ENCODE measurements at places on chromosomes 16 and 17.

DNA sequence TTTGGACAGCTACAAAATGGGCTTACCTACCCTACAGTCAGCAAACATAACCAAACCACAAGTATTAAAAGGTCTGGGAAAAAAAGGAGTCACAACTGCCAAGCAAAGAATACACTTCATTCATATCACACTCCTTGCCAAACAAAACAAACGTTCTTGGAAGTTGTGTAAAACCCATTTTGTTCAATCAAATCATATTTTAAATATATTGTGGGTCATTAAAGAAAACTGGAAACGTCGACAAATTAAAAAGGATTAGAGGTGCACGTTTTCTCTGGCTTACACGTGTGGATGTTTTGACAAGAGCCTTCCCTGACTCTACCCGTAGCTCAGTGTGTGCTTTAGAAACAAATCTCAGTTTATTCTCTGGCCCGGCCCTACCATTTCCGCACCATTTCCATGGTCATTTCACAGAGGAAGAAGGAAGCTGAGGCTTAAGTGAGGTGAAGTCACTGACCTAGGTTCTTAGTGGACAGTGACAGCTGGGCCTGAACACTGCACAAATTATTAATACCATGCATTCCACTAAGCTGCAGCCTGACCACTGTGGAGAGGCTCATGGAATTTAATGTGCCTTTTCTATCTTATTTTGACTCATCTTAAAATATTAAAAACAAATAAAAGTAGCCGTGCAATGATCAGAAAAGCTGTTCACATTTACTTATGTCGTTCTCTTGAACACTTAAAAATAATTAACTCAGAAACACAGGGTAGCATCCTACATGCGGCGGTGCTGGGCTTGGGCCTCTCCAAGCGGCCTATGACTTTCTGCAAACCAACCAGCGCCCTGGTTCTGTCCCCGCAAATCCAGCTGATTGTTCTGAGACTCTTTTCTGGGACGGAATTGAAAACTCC, 968 bp downstream of the CEP112 start:
- no peak for DNase-seq

DNA sequence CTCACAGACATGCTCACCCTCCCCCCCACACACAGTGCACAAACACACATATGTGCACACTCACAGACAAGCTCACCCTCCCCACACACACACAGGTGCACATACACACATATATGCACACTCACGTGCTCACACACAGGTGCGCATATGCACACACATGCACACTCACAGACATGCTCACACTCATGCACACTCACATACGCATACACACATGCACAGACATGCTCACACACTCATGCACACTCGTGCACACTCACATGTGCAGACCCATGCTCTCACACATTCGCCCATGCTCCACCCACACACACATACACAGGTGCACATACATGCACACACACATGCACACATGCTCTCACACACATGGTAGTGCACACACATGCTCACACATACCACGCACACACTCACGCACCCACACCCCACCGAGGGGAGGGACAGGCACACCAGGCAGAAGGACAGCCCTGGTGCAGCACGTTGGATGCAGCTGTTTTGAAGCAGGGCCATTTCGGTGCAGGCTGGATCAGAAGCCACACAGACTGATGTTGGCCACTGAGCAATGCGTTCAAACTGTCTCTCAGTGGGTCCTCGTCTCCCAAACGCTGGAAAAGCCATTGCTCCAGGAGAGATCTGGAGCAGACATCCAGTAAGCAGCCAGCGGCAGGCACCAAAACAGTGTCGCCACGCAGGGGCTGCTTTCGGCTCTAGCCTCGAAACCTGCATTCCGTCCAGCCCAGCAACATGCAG, 86.2 kb upstream of the ZNF469 start:
- no peak for DNase-seq

DNA sequence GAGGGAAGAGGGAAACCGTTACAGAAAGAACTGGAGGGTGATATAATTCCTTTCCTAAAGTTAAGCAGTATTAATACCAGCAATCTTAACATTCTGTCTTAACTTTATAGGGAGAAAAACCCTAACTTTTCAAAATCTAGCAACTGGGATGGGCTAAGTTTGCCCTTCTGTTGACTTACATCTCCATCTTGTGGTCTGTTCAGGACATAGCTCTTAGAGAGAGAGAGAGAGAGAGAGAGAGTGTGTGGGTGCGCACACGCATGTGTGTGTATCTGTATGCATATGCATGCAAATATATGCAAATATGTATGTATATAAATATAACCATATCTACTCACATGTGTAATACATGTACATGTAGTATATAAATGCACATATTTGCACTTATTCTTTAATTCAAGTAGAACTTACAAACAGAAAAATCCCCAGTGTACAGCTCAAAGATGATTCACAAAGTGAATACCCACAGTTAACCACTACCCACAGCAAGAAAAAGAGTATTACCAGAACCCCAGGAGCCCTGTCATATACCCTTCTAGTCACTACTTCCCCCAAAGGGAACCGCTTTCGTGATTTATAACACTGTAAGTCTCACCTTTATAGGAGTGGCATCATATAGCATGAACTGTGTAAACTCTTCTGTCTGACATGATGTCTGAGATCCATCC, 46.5 kb downstream of the STX8 start:
- DNase-seq = no peak

- peak; percentile 85 for DNase-seq
Observed at GRCh38 chr17:48012151-48012520, 25.5 kb downstream of the COPZ2 start.

DNA sequence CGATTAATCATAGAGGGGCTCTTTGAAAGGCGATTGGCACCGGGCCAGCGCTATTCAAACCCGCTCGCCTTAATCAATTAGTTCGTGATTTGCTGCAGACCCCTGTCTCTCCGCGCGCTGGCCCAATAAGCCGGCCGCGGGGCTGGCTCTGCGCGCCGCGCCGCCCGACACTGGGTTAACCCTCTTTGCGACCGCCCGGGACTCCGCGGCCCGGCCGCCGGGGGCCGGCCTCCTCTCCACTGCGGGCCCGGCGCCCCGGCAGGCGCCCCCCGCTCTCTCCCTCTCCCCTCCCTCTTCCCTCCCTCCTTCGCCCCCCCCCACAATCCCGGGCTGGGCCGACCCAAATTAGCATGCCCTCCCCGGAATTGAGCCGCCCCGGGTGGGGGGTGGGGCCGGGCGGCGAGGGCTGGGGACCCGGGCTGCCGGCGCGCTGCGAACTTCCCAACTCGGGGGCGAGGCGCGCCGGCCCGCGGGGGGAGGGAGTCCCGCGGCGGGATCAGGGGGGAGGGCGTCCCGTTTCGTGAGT, 428 bp upstream of the SALL1 start:
- DNase-seq = peak; percentile 90

GRCh38 chr16:31475946-31476302, 4.0 kb downstream of the TGFB1I1 start:
- no peak for DNase-seq

- DNase-seq = no peak
Observed at GRCh38 chr17:37177254-37177870, 198.4 kb upstream of the C17orf78 start.
